ENCODE measurements at places on chromosomes 7 and 10.

- peak; percentile 24 for DNase-seq
Observed at GRCh38 chr7:14698239-14698638, 204.3 kb downstream of the DGKB start.

- no peak for DNase-seq
Observed at GRCh38 chr10:30959836-30960210, 71.8 kb downstream of the ZNF438 start.

DNA sequence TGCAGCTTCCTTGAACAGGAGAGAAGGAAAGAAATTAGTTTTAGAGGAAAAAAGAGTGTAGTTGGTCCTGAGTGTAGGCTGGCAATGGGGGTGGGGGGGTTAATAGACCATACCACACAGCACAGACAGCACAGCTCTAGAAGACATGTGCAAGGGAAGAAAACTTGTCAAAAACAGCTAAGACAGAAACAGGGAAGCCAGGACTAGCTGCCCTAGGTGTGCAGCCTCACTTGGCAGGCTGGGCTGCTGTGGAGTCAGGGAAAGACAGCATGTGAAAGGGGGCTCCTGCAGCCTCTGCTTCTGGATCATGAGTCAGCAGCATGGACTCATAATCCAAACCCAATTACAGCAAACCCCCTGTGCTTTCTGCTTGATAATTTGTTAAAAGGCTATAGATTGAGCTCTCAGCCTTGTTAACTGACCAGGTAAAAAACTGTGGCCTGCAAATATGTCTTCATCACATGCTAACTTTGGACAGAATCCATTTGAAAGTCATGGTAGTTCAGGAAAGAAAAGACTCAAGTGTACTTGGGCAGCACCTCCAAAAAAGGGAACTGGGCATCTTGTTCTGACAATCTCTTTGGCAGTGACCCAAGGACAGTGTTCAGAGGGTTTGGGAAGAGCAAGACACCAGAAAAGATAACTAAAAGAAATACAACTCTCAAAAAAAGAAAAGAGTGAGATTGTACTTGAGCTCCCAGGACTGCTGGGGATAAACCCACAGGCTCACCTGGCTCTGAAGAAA is 142.2 kb upstream of the VWC2 start:
- no peak for DNase-seq

DNA sequence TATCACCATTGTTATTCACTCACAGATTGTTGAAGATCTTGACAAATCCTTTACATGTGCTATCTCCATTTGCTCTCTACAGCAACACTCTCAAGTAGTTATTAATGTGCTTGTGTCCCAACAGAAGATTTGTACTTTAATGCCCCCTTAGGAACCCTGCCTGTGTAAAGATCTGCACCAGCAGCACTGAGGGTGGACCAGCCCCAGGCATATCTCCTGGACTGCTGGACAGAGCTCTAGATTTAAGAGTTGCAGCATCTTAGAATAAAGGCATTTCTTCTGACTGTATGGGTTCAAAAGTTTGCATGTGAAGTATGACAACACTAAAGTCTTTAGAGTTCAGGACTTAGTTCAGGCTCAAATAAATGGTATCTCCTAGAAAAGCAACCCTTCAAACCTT is 94.7 kb downstream of the RNF133 start:
- no peak for DNase-seq

- no peak for DNase-seq
Observed at GRCh38 chr7:19482628-19483027, 226.2 kb downstream of the POLR1F start.

DNA sequence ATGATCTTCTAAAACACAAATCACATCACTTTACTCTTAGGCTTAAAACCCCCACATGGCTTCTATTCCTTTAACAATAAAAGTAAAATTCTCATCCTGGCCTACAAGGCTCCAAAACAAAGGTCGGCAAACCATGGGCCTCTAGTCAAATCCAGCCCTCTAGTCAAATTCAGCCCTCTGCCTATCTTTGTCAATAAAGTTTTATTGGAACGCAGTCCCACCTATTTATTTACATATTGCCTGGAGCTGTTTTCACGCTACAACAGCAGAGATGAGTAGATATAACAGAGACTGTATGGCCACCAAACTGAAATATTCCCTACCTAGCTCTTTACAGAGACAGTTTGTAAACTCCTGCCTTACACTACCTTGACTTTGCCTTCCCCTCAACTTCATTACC is 178.8 kb downstream of the PTPN20 start:
- DNase-seq, result no peak

GRCh38 chr10:91682912-91683311 is 50.0 kb upstream of the PPP1R3C start:
- DNase-seq, result no peak
